ENCODE measurements at places on chromosomes 12 and 14.

- DNase-seq = no peak
Measured at GRCh38 chr14:73376585-73376984, 81.8 kb downstream of the NUMB start.

GRCh38 chr14:105207460-105207901, 26.4 kb upstream of the NUDT14 start:
- DNase-seq = no peak

DNA sequence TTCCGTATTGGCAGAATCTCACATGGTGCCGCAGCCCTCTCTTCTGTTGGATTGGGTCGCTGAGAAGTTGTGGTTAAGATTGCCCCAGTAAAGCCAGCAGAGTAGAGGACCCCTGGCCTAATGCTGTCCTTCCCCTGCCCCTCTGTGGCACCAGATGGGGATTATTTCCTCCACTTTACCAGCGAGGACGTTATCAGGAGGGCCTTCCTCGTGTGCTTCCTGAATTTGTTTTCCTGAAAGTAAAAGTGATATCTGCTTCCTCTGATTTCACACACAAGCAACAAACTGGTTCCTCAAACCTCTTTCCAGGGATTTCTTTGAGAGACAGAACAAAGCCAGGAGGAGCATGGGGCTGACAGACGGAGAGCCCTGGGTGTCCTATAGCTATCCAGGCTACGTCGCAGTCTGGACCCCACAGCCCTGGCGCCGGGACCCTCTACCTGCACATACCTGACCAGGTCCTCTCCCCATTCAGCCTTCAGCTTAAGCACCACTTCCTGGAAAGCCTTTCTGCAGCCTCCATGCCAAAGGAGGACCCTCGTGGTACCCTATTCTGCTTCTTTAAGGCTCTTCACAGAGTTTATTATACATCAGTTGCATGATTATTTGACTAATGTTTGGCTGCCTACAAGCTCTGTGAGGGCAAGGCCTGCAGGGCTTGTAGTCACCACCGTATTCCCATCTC, 314.8 kb upstream of the FKBP4 start:
- DNase-seq = no peak

DNA sequence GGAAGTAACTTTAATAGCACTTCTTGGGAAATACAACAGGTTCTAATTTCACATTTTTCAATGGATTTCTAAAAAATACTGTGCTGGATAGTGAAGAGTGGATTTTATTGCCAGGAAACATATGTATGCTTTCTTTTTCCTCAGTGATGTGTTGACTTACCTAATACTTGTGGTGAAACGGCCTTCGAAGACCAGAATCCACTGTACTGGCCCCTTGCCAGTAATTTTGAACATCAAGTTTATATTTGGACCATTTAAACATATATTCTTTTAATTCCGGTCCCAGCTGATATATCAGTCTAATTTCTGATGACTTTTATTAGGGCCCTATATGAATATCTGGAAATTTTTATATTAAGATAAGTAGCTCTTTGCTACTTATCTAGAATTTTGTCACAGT, 1.8 kb downstream of the MSRB3 start:
- no peak for DNase-seq

DNA sequence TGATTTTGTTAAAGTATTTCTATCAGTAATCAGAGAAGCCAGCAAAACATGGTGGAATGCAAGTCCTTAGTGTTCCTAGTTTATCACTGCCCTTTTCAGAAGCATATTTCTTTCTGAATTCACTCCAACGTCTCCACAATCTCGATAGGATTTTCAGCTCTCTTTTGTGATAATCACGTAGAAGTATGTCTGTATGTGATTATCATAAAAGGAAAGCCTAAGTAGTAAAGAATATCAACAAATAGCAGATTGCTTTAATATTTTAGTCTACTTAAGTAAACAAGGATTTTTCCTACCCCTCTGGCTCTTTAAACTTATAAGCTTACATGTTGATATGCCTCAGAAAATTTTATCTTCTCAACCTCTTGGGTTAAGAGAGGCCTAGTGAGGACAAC, 147.4 kb upstream of the NUDT4 start:
- no peak for DNase-seq

- no peak for DNase-seq
Measured at GRCh38 chr14:76237349-76237990, 85.7 kb downstream of the GPATCH2L start.

DNA sequence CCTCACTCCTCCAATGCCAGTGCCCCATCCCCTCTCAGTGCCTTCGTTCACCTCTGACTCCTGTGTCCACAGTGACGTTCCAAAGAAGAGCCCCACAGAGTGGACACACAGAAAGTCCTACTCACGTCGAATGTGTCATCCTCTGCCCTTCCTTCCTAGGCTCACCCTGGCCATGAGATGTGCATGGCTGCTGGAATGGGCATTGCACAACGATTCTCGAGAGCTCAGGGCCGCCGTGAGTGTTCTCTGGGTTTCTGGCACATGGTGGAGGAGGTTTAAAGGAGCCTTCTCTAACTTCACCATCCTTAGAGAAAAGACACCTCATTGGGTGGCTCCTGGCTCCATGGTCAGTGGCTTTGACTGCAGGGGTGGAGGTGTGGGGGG, 12.8 kb upstream of the CEP170B start:
- no peak for DNase-seq

DNA sequence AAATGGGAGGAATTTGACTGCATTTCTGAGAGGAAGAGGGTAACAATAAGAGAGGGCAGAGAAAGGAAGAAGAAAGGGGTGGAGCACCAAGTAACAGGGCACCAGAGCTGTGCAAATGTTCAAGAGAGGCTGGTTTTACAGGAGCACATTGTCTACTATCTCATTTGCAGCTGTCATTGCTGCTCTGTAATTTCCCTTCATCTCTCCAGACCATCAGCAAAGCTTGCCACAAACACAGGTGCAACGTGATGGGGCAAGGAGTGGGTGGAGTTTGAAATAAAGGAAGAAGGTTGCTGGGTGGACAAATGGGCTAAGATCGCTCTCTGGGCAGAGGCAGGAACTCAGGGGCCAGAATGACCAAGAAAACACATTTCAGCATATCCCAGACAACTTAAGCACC, 47.9 kb upstream of the PLEKHG6 start:
- no peak for DNase-seq

GRCh38 chr14:94135476-94135875, 6.1 kb upstream of the IFI27L2 start:
- DNase-seq = no peak

- DNase-seq = peak; percentile 73
Measured at GRCh38 chr14:34649344-34649743, 19.4 kb upstream of the SNX6 start.

GRCh38 chr12:12441843-12442461, 85.1 kb downstream of the BORCS5 start:
- DNase-seq = no peak

DNA sequence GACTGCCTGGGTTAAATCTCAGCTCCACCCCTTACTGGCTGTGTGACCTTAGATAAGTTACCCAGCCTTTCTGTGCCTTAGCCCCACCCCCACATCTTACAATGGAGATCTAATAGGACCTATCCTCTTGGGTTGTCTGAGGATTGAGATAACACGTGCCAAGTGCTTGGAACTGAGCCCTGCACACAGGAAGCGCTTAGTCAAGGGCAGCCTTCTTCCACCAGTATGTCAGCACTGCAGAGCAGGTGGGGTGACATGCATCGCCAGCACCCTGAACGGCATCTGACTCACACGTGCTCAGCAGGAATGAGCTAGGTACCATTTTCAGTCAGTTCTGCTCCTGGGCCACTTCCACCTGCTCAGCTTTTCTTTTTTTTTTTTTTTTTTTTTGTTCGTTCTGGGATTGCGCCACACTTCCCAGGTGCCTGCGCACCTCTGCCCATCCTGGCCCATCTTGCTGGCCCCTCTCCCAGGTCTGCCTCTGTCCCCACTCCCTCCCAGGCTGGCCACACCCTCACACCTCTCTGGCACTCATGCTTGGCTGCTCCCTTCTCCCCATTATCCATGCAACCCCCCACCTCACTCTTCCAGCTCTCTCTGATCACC, 19.6 kb downstream of the LGMN start:
- peak; percentile 76 for DNase-seq

Data from RCC 7860 (cell line).